ENCODE measurements at places on chromosomes 1 and 21.

DNA sequence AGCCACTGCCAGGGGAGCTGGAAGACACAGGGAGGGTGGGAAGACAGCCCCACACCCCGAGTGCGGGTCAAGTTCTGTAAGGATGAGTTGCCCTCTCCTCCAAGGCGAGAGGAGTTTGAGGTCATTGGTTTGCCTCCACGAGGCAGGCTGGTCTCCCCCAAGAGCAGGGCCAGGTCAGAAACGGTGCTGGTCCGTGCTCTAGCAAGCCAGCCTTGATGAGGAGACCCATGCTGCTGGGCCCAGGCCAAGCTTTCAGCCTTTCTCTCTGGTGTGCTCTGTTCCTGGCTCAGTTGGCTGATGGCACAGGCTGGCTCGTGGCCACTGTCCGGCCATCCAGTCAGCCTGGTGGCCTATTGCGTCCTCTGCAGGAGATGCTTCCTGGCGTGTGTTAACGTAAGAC, 12.0 kb upstream of the PCBP3 start:
- no peak for DNase-seq

GRCh38 chr1:156826630-156827029, 10.0 kb upstream of the SH2D2A start:
- DNase-seq: no peak

GRCh38 chr1:109307274-109308021, 637 bp upstream of the MYBPHL start:
- no peak for DNase-seq

GRCh38 chr1:63027176-63027575, 243.2 kb downstream of the ATG4C start:
- DNase-seq: no peak

GRCh38 chr1:46526691-46527291, 24.7 kb downstream of the KNCN start:
- no peak for DNase-seq
